ENCODE measurements at places on chromosomes 2 and 18.

GRCh38 chr18:55866886-55867285 lies 278.9 kb upstream of the TCF4 start:
- no peak for DNase-seq

DNA sequence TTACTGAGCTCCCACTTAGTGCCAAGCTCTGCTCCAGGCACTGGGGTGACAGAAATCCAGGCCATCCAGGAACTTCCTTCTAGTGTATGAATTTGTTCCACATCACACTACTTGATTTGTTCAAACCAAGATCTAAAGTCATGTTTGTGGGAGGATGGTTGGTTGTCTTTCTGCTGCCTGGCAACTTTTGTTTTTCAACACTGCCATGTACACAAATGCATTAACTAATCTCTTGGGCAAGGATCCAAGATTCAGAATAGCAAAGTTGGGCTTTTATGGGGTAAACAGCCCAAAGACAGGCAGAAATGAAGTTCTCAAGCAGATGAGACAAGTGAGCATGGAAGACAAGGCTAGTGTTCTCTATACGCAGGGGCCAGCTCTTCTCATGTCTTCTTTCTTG lies 53.4 kb upstream of the PROKR1 start:
- no peak for DNase-seq

GRCh38 chr2:188786368-188786841 lies 187.8 kb upstream of the COL3A1 start:
- no peak for DNase-seq

DNA sequence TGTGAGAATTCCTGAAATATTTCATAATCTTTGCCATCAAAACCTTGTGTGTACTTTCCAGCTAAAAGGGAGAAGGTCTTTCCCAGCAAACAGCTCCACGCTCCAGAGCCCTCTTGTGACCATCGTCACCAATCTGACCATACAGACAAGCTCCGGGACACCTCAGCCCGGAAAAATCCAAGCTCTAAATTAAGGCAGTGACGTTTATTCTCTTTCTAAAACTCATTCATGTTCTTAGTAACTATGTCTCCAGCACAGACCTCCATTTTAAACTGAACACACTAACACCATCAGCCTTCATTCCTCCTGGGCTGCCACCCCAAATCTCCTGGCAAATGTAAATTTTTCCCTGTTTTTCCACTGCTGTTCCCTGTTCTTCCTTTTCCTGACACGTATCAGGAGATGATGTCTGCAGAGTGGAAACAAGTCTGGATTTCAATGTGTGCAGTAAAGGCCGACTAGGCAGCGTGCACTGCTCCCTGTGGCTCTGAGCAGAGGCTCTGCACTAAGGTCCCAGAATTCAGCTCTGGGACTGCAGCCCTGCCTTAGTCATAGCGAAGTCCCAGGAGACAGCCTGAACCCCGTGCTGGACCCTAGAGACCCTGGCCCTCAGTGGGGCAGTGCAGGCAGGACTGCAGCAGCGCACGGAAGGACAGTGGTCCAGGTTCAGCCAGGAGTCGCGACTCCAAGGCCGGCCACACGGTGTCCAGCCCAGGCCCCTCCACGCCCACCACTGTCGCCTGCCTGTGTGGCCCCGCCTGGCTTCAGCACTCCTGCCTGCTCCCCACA lies 452.5 kb upstream of the SALL3 start:
- no peak for DNase-seq

DNA sequence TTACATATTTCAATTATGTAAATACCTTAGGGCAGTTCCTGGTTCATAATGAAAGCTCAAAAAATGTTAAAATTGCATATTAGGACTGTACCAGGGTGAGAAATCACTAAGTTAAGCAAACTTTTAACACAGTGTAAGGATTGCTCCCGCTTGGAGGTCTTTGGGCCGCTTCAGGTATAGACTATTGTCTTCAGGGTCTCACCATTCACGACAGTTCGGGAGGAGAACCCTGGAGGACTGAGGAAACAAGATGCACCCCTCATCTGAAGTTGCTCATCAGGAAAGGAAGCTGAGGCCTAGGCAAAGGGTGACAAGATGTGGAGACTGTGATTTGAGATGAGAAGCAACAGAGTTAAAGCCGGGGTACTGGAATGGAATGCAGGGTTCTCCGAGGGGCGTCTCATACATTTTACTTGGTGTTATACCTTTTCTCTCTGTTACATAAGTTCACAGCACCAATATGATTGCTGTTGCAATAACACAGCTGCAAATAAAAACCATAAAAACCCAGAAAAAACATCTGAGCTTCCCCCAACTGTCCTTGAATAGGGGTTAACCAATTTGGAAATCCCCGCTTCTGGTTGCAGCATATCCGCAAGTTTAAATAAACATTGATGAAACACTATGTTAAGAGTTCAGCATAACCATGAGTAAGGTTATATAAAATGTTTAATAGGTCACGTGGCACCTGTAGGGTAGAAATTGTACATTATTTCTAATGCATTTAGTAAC lies 40.1 kb downstream of the FBXO48 start:
- DNase-seq = no peak

DNA sequence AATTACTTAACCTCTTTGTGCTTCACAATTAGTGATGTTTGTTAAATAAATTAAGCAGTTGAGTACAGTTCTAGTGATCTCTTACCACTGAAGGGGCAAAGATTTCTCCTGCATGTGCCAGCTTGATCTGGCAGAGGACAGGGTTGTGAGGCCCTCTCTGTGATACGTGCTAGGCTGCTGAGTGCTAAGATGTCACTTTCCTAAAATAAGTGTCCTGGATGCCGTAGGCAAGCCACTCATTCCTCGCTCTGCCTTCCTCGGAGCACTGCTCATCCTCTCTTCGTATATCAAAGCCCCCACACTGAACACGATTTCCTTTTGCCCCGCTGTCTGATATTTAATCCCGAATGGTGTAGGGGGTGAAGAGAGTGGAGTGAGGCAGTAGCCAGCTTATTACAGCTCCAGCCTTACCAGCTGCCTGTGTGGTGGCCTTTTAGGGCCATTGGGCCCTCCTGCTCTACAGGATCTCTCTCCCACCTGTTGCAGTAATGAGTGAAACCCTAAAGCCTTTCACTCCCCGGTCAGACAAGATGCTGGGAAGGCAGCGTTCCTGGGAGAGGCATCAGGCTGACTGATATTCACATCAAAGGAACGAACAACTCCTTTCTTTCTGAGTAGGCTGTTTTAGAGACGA lies 40.5 kb downstream of the PTPRM start:
- DNase-seq = no peak

DNA sequence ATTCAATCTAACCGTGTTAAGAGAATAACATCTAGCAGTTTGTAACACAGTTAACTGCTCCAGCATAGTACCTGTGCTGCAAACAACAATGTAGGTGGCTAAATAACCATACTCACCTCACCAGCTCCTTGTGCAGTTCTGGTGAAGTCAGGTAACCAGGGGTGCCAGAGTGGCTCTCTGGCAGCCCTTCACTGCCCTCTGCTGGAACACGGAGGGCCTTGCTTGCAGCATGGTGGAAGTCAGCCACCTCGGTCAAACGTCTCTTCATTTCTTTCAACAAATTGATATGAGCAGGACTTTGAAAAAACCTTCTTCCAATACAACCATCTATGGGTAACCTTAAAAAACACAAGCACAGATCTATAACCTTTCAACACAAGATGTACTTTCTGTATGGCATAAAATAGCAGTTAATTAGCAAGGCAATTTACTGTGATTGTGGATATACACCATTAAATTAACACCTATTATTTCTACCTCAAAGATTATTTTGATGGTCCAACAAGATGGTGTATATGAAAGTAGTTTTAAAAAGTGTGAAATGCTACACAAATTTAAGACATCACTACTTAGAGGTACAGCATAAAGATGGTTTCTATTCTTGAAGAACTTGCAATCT lies 56.6 kb downstream of the EPG5 start:
- DNase-seq = peak; percentile 60

GRCh38 chr2:206266130-206267125 lies 8.0 kb upstream of the ZDBF2 start:
- DNase-seq = no peak

DNA sequence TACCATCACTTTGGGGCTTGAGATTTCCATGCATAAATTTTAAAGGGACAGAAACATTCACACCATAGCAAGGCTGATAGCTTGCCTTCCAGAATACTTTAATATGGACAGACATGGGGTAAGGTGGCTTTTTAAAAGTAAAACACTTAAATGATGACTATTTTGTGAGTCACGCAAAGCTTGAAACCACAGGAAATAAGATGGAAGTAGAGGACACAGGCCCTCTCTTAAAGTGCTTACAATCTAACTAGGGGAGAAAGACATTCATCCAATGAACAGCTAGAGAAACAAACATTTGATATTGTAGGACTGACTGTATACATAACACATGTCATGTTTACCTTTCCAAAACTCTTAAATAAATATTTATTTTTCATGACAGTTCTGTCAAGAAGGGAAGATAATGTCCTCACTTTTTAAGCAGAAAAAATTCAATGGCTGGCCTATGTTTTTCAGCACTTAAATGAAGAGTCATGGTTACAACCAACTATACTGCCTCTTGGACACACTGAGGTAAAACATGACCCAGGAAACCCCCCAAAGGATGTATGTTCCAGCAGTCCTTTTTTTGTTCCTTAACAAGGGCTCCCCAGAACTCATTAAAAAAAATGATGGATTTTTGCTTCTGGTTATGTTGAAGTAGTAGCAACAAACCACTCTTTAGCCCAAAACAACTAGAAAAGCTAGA lies 120.0 kb upstream of the RBMS1 start:
- DNase-seq = no peak

- no peak for DNase-seq
Observed at GRCh38 chr2:43425659-43426058, 170.2 kb downstream of the THADA start.

DNA sequence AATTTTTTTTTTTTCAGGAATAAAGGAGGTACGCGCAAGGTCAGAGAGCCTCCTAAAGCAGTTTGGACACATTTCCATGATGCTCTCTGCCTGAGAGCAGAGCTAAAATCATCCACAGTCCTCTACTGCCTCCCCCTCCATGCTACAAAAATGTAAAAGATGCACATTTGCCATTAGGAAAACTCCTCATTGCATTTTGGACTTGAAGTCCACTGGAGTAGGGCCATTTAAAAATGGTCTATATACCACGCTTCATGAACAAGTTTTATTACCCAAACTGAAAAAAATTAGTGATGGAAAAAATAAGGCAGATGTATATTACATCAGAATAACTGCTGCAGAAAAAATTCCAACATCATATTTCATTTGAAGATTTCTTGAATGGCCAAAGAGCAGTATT lies 256.0 kb downstream of the AFF3 start:
- no peak for DNase-seq

DNA sequence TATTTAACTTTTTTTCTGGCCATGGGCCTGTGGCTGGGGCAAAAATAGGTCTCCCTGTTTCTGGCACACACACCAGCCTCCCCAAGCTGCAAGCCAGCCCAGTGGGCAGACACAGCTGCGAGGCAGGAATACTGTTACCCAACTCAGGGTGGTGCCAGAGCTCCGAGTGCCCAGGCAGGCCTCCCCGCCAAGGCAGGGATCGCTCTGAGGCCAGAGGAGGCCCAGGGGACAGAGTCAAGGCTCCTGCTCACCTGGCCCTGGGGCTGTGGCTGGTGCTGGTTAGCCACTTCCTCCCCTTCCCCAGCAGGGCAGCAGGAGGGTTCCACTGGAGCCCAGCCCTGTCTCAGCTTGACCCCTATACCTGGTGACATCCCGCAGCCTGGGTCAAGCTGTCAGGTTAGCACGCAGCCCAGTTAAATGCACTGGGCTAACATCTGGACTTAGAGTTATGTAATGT lies 67.1 kb upstream of the EPAS1 start:
- DNase-seq = no peak

DNA sequence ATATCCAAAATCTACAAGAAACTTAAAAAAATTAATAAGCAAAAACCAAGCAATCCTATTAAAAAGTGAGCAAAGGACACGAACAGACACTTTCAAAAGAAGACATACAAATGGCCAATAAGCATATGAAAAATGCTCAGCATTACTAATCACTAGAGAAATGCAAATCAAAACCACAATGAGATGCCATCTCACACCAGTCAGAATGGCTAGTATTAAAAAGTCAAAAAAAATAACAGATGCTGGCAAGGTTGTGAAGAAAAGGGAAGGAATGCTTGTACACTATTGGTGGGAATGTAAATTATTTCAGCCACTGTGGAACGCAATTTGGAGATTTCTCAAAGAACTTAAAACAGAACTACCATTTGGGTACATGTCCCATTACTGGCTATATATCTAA lies 128.8 kb upstream of the SESTD1 start:
- no peak for DNase-seq

DNA sequence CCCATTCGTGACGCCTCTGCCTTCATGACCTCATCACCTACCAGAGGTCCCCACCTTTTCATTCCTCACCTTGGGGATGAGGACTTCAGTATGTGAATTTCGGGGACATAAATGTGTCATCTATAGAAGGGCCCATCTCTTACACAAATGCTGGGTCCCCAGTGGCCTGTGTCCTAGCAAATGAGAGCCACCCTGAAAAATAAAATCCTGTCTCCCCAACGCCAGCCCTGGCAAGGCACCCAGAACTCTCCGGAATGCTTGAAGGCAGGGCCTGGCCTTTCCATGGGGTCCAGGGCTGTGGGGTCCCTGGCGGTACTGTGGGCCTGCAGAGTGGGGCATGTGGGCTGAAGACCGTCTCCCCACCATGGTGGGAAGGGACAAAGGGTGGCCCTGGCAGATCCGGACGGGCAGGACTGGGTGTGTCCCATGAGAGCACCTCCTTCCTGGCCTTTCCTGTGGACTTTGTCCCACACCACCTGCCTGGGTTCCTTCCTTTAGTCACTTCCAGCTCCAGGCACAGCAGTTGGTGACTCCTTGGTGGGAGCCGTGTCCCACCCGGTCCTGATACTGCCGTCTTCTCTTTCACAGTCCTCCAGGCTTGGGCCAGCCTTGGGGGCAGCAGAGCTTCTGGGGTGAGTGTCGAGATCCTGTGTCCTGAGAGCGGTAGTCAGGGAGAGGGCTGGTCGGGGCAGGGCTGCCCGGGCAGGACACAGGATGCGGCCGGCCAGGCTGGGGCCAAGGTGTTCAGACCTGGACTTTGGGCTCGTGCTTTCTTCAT lies 18.6 kb downstream of the CAPN10 start:
- DNase-seq = no peak

- no peak for DNase-seq
Observed at GRCh38 chr18:78505851-78506461, 473.7 kb upstream of the SALL3 start.

GRCh38 chr2:206876216-206876860 lies 63.0 kb upstream of the CPO start:
- no peak for DNase-seq

DNA sequence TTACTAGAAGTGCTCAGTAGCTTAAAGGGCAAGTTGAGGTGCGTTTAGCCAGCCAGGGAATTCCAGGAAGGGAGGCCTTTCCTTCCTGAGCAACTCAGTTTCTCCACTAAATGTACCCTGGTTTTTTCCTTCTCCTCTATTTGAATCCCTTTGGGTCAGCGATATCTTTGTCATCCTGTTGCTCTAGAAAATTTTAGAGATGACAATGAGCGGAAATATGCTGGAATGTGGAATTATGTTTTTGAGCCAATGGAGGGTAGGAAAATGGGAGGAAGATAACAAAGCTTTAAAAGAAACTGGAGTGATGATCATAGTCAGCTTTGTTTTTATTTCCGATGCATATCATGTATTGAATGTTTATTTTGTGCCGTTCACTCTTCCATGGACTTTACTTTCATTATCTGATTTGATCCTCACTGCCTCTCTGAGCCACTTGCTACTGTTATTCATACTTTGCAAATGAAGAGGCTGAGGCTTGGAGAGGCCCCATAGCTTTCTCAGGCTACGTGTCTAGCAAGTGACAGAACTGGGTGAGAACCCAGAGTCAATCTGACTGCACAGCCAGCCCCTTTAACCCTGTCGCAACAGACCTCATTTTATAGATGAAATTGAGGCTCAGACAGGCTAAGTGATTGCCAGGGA lies 67.3 kb downstream of the NTSR2 start:
- no peak for DNase-seq

Data from GM12891 (cell line).